ENCODE measurements at places on chromosomes 2 and 18. TPM values are rescaled to one million over a fixed set of nuclear protein-coding genes. Genes with fewer than 3 reads are reported as not detected.

The GCKR gene
- polyA plus RNA-seq = not detected

The REEP1 gene
- 4.5 TPM for polyA plus RNA-seq

The TMEM178A gene
- 0.64 TPM for polyA plus RNA-seq

The ABCG5 gene
- not detected for polyA plus RNA-seq

- DNase-seq = no peak
Measured at GRCh38 chr2:172087207-172087779, 2.0 kb downstream of the DLX1 start.

DNA sequence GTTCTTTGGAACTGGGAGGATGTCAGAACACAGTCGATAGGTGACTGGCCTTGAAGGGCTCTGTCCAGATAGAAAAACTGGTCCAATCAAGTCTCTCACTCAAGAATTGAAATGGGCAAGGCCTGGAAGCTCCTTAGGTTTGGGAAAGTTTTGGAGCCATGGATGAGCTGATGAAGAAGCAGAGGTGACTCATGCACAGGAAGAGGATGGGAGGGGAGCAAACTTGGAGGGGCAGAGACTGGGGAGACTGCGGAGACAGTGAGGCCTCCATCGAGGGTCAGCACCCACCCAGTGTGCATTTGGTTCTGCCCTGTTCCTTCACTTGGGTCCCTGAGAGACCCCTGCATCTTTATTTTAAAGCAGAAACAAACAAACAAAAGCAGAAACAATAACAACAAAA is 41.1 kb downstream of the SOWAHC start:
- no peak for DNase-seq

DNA sequence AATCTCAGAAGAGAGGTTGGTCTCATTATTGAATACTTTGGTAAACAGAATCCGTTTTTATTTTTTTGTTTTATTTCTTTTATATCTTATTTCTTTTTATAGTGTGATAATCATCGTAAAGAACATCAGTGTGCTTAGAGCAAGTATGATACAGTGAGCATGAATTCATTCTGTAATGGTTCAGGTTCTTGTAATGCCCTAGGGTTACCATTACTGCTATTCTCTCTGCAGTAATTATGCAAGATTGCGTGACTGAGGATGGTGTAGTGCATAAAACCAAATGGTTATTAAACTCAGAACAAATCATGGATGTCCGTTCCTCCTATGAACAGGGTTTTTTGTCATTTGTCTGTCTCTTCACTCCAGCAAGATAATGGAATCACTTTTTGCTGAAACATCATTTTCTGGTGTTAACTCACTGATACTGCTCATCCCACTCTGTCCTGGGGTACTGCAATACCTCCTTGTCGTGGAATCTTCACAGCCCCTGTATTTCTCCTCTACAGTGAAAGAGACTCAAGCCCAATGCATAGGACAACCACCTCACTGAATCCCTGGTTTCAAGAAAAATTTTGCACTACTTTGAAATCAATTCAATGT is 274.8 kb upstream of the ST6GAL2 start:
- no peak for DNase-seq

- DNase-seq = peak; percentile 48
Measured at GRCh38 chr18:79629249-79629558, 50.4 kb upstream of the CTDP1 start.

DNA sequence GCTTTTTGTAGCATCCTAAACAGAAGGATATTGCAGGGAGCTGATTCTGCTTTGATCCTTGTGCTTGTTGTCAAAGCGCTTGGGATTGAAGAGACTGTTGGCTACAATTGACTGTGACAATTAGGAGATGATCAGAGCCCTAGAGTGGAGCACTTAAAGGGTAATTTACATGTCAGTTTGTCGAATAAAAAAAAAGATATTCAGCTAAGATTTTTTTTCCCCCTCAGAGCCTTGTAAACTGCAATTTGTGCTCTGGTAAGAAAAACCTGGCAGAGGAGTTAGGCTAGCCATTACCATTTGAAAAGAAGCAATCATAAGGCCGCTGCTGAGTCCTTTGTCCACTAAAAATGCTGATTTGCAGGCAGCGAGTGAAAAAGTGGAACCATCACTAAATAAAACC is 47.8 kb upstream of the ZEB2 start:
- no peak for DNase-seq

DNA sequence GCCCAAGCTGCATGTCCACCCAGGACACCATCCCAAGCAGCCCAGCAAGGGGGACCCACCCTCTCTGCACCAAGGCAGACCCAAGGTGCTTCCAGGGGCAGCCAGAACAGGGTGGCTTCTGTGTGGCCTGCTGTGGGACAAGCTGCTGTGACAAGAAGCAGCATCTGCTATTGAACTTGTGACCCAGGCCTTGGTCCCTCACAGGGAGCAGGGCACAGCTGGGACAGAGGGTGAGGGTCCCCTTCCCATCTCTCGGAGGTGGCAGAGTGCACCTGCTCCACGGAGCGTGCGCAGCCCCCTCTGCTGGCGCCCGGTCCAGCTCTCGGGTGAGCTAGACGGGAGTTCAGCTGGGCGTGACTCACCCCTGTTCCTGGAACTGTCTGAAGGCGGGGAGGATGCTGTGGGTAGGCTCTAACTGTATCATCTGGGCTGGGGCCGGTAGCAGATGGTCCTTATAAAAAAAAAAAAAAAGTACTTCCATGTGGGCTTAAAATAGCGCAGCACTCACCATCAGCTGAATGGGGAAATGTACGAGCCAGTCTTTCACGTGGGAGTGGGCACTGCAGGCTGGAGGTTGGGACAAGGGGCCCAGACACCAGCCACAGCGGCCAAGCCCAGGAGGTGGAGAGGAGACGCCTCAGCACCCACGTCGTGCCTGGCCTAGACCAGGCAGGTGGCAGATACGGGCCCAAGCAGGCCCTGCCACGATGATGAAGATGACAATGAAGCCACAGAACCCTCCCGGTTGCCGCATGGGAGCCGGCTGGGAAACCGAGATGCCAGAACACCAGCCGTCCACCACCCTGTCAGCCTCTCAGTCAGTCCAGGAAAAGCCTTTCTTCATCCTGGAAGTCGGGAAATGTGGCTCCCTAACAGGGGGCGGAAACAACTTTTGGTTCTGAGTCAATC is 136.8 kb upstream of the ID2 start:
- peak; percentile 89 for DNase-seq

Measured in sigmoid colon (tissue), 7 donors.